ENCODE measurements at places on chromosomes 2 and 18.

DNA sequence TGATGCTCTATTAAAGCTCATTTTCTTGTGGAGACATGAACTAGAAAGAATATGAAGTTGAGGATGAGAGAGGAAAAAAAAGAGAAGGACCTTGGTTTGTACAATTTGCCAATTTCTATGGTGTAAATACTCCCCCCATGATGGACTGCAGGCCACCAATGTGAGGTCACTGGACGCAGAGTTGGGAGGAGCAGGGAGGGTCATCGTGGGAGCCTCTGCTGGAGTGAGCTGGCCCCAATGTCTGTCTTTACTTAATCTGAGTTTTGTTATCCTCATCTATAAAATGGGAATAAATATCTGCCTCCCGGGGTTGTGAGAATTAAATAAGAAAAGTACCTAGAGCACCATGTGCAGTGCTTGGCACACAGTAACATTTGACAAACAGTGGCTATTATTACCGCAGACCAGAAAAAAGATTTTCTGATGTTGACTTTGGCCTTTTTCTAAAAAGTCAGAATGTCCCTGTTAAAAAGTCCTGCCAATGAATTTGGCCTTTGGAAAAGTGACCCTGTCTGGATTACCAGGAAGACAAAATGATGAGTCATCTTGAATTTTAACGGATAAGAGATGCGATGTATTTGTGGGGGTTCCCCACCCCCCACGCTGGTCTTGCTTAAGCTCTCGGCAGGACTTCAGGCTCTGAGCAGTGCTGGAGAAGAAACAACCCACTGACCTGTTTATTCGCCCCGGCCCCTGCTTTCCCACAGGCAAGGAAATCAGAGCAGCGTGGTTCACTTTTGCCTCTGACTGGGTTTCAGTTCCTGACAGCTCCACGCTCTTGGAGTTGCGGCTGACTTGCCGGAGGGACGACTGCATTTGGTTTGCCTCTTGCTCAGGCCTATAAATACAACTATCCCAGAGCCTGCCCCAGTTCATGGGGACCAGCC, 50.3 kb upstream of the FOSL2 start:
- peak; percentile 91 for DNase-seq

- DNase-seq, result no peak
Observed at GRCh38 chr2:157986761-157987160, 110.6 kb upstream of the ACVR1 start.

DNA sequence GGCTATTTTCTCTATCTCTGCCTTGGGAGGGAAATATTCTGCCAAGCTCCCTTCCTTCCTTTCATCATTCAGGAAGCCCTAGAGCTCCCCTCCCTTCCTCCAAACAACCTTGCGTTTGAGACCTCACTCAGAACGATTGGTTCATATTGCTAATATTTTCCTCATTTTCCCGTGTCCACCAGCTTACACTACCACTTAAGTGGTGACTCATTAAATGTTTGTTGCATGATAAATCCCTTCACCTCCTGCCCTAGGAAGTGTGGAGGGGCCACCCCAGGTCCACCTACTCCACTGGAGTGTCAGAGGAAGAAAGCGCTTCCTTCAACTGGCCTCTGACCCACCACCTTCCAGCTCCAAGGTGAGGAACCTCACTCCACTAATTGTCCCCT, 2.3 kb upstream of the LPIN2 start:
- peak; percentile 89 for DNase-seq

DNA sequence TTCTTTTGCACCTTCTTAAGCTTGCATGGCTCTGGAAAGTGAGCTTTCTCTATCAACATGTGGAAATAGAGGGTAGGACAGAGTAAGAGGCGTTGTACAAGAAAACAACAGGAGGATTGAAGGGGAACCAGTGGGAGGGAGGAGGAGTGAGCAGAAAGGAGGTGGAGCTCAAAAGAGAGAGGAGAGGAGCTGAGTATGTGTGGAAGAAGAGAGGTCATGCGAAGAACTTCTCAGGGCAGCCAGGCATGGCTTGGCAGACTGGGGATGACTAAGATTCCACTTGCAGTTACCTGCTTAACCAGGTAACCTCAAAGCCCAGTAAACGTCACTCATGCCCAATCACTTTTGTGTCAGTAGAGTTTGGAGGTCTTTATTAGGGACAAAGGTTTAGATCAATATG, 105.1 kb downstream of the BCL2L11 start:
- no peak for DNase-seq

- peak; percentile 18 for DNase-seq
Observed at GRCh38 chr2:43218702-43219382, 7.6 kb downstream of the ZFP36L2 start.

DNA sequence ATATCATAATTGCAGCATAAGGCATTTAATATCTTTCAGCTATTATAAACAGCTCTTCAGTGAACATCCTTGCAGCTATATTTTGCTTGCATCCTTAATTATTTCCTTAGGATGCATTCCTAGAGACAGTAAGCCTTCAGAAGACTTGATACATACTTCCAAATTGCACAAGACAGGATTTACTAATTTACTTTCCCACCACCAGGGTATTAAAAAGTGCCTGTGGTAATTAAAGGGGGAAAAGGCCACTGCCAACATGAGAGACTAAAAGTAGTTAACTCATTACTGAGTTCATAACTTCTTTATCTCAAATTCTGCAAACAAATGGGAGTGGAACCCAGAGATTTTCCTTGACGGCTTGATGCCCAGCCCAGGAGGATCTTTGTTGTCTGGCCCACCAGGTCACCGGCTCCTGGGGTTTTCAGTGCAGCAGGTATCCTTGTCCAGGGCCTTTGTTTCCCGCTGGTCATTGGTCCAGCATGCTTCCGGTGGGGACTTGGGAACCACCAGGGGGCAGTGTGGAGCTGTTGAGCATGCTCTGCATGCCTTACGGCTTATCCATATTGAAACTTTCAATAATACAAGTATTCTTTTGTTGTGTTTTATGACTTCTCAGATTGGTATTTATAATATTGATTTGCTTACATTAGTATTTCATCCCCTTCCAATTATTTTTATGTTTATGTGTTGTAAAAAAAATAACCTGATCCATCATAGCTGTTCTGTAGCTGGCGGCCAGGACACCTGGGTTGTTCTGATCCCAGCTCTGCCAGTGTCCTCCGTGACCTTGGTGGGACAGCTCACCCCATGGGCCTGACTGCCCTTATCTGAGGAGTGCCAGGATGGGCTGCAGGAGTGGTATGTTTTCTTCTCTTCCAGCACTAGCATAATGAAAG, 61.4 kb downstream of the TGOLN2 start:
- DNase-seq, result peak; percentile 73

GRCh38 chr2:69615969-69616368, 27.6 kb downstream of the AAK1 start:
- no peak for DNase-seq

GRCh38 chr2:150234787-150235446, 252.6 kb downstream of the RND3 start:
- peak; percentile 69 for DNase-seq

DNA sequence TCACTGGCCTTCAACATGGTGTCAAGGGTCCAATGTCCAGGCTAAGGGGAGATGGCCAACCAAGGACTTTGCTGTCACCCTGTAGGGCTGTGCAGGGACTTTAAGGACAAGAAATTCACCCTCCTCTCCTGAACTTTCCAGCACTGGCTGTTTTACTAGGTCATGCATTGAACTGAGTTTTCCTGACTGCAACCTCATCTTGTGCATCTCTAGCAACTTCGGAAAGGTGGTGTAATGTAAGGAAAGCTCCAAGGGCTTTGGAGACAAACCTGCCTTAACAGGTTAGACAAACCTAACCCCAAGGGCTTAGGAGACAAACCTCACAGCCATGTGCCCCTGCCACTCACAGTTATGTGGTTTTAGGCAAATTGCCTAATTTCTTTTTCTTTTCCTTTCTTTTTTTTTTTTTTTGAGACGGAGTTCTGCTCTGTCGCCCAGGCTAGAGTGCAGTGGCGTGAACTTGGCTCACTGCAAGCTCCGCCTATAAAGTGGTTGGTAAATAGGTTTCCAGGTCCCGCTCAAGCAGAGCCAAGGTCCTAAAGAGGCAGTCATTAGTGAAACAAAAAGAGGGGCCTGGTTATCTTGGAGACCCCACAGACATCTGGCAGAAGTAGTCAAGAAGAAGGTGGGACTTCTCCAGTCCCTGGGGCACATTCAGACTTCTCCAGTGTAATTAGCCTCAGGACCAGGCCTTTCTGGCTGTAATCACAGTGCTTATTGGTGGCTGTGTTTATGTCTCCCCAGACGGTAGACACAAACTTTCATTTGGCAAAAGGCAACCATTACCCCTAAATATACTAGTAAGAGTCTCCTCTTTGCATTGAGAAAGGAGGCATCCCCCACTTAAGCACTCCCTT, 37.6 kb upstream of the PMAIP1 start:
- DNase-seq, result no peak

DNA sequence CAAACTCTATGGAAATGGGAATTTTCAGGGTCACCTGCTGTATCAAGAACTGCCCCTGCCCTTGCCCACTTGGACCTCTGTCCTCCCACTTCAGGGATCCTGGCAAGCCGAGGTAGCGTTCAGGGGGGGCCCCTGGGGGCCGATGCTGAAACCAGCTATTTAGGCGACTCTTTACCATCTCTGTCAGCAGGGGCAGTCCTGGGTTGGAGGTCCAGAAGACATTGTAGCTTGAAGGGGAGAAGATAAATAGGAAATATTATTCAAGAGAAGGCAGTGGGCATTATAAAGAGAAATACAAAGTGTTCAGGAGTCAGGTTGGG, 2.4 kb downstream of the MOGS start:
- DNase-seq, result no peak

- no peak for DNase-seq
Observed at GRCh38 chr2:189466046-189466445, 24.8 kb downstream of the WDR75 start.

- DNase-seq, result no peak
Observed at GRCh38 chr2:219332542-219332941, at the start of gene RESP18. TSS of gene RESP18 (minus strand) at chr2:219332744.

- DNase-seq, result peak; percentile 50
Observed at GRCh38 chr18:47260120-47260923, 8.9 kb upstream of the SKOR2 start.

GRCh38 chr2:46748735-46749531, 166.7 kb downstream of the MCFD2 start:
- DNase-seq, result peak; percentile 89

GRCh38 chr18:30855762-30856161, 186.8 kb downstream of the DSC3 start:
- DNase-seq, result no peak

- peak; percentile 16 for DNase-seq
Observed at GRCh38 chr2:110659248-110659647, 18.6 kb downstream of the BUB1 start.

DNA sequence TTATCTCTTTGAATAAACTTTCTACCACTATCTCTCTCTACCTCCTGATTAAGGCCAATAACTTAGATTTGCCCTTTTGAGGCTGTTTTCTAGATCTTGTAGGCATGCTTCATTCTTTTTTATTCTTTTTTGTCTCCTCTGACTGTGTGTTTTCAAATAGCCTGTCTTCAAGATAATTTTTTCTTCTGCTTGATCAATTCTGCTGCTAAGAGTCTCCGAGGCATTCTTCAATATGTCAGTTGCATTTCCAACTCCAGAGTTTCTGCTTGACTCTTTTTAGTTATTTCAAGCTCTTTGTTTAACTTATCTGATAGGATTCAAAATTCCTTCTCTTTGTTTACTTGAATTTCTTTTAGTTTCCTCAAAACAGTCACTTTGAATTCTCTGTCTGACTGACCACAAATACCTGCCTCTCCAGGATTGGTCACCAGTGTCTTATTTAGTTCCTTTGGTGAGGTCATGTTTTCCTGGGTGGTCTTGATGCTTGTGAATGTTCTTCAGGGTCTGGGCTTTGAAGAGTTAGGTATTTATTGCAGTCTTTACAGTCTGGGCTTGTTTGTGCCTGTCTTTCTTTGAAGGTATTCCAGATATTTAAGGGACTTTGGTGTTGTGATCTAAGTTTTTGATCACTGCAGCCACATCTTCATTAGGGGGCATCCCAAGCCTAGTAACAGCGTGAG, 197.3 kb upstream of the STK17B start:
- DNase-seq, result no peak

GRCh38 chr18:68766433-68766832, 31.4 kb upstream of the CCDC102B start:
- DNase-seq, result peak; percentile 39

Data from fibroblast of pulmonary artery (primary cell).